ENCODE measurements at places on chromosomes 1 and 21. TPM values are rescaled to one million over a fixed set of nuclear protein-coding genes. Genes with fewer than 3 reads are reported as not detected.
A peak's percentile ranks its signal among the peaks of the same experiment; 100 is the strongest.

AMY2A gene
- total RNA-seq = not detected

SNAPIN gene
- 32.9 TPM for total RNA-seq

RGL1 gene
- 1.6 TPM for total RNA-seq

FAM43B gene
- not detected for total RNA-seq

DNA sequence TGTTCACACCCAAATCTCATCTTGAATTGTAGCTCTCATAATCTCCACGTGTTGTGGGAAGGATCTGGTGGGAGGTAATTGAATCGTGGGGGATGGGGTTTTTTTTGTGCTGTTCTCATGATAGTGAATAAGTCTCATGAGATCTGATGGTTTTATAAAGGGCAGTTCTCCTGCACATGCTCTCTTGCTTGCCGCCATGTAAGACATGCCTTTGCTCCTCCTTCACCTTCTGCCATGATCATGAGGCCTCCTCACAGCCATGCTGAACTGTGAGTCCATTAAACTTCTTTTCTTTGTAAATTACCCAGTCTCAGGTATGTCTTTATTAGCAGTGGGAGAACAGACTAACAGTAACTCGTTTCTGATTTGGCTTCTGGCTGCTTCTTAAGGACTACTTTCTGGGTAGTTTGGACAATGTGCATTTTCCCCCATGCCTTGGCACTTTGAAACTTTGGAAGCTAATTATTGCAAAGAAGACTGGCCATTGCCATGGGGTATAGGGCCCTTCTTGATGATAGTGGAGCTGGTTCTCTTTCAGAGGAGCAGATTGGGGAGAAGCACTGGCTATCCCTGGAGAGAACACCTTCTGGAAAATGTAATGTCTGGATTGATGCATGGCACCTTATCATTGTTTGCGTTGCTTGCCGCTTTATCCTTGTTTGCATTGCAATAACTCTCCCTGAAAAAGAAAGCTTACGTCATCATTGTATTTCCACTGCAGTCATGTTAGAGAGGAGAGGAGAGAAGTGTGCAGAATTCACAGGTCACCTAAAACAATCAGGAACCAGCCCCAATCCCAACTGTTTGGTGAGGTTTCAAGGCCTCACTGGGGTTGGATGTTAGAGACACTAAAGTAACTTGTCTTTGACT, 5.9 kb downstream of the CNIH3 start:
- no peak for DNase-seq
- H3K27me3 ChIP-seq = peaks cover 71% of the 10 kb centered on the region
- H3K36me3 ChIP-seq = peaks cover 7% of the 10 kb centered on the region
- no peak overlapping the region for H3K4me3 ChIP-seq

GRCh38 chr1:116988908-116989307, 12.7 kb upstream of the CD101 start:
- H3K27me3 ChIP-seq = no peaks in the 10 kb centered on the region
- no peak for DNase-seq
- H3K4me3 ChIP-seq = no peak overlapping the region
- H3K27ac ChIP-seq = no peak overlapping the region
- peaks cover 21% of the 10 kb centered on the region for H3K36me3 ChIP-seq

- DNase-seq = no peak
- no peaks in the 10 kb centered on the region for H3K36me3 ChIP-seq
- peaks cover 16% of the 10 kb centered on the region for H3K4me1 ChIP-seq
- H3K27me3 ChIP-seq = peaks cover 13% of the 10 kb centered on the region
- no peak overlapping the region for H3K27ac ChIP-seq
These were observed 21.0 kb upstream of the TDRD10 start for GRCh38 chr1:154481053-154481452.

DNA sequence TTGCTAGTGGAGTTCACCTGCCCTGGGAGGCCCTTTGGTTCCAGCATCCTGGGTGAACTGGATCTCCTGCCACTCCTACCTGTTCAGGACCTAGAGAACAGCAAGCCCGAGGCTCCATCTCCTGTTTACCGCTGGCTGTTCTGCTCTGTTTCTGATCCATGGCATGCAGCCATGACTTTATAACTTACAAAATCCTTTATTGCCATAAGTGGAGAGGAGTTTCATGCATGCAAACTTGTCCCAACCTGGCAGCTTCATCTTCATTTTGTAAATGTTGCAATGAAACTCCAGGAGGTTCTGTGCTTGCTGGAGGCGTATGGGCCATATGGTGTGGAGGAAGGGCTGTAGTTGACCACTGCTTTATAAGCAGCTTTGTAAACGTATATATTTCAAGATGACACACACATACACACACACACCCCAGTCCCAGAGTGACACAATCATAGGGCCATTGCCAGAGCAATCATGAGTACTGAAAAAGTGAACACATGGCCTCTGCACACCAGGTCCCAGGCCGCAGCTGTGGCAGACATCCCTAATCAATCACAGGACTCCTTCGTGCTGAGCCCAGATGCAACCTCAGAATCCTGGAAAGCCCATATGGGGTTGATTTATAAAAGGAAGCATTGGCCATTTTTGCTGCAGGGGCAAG, 69.0 kb downstream of the UBIAD1 start:
- peaks cover 25% of the 10 kb centered on the region for H3K27me3 ChIP-seq
- H3K4me1 ChIP-seq = peaks cover 2% of the 10 kb centered on the region
- no peaks in the 10 kb centered on the region for H3K36me3 ChIP-seq
- no peak for DNase-seq

GRCh38 chr1:31532173-31532572, 44.1 kb upstream of the TINAGL1 start:
- DNase-seq = no peak
- peaks cover 8% of the 10 kb centered on the region for H3K4me1 ChIP-seq
- H3K4me3 ChIP-seq = no peak overlapping the region
- H3K27ac ChIP-seq = no peak overlapping the region

GRCh38 chr1:80181418-80181817, 1174.9 kb upstream of the ADGRL4 start:
- no peaks in the 10 kb centered on the region for H3K36me3 ChIP-seq
- H3K4me1 ChIP-seq = no peaks in the 10 kb centered on the region
- no peaks in the 10 kb centered on the region for H3K27me3 ChIP-seq
- H3K27ac ChIP-seq = no peak overlapping the region

GRCh38 chr1:27113861-27114260, 41.1 kb downstream of the SLC9A1 start:
- peak overlapping the region; percentile 93 for H3K27ac ChIP-seq
- DNase-seq = peak; percentile 43
- peaks cover 46% of the 10 kb centered on the region for H3K4me1 ChIP-seq
- peaks cover 40% of the 10 kb centered on the region for H3K36me3 ChIP-seq

DNA sequence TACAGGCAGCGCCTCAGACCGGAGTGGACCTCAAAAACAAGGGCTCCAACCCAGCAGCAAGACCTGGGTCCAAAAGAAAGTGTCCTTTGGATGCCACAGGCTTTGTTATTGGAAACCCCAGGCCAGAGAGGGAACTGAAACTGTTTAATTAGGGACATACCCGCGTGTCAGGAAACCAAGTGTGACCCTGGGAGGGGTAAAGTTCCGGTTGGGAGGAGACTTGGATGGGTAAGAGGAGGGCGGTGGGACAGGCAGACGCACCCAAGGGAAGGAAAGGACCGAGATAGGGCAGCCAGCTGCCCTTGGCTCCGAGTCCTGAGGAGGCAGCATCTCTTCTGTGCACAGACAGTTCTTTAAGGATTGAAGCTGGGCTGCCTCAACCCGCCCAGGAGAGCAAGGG, 71.4 kb downstream of the CDC7 start:
- no peaks in the 10 kb centered on the region for H3K27me3 ChIP-seq
- no peak overlapping the region for H3K4me3 ChIP-seq
- no peak for DNase-seq

GRCh38 chr1:22212400-22213233, 69.7 kb upstream of the WNT4 start:
- H3K36me3 ChIP-seq = no peaks in the 10 kb centered on the region
- DNase-seq = no peak
- no peak overlapping the region for H3K27ac ChIP-seq
- H3K27me3 ChIP-seq = peaks cover 72% of the 10 kb centered on the region

DNA sequence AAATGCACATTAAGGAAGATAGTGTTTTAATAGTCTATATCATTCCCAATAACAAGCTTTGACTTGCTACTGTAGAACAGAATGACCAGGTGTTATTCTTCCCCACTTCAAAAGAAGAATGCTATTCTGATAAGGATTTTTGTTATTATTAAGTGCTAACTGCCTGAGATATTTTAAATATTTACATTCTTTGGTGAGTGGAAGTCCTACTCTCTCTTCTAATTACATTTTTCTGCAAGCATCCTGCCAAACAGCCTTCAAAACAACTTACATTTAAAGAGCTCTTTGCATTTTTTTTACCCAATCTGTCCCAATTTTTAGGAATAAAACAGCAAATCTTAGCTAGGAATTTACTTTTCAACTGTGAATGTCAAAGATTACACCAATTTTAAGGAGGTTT, 23.5 kb upstream of the SYDE2 start:
- no peaks in the 10 kb centered on the region for H3K36me3 ChIP-seq
- DNase-seq = no peak
- H3K27ac ChIP-seq = no peak overlapping the region
- H3K27me3 ChIP-seq = no peaks in the 10 kb centered on the region
- no peak overlapping the region for H3K4me3 ChIP-seq
- H3K4me1 ChIP-seq = no peaks in the 10 kb centered on the region

GRCh38 chr1:192860478-192861185, 51.8 kb downstream of the RGS2 start:
- DNase-seq = no peak
- no peaks in the 10 kb centered on the region for H3K4me1 ChIP-seq
- H3K27me3 ChIP-seq = no peaks in the 10 kb centered on the region
